IPS DF 6.9 (cell line): ENCODE measurements at places on chromosomes 13 and 19.

GRCh38 chr19:47331931-47332547, at the start of gene C5AR2:
Gene C5AR2 (plus strand): TSS chr19:47332175. CDS start chr19:47340800, 8,625 bp downstream.
- DNase-seq: no peak

GRCh38 chr13:31351376-31351775, 151.6 kb downstream of the B3GLCT start:
- DNase-seq: no peak

DNA sequence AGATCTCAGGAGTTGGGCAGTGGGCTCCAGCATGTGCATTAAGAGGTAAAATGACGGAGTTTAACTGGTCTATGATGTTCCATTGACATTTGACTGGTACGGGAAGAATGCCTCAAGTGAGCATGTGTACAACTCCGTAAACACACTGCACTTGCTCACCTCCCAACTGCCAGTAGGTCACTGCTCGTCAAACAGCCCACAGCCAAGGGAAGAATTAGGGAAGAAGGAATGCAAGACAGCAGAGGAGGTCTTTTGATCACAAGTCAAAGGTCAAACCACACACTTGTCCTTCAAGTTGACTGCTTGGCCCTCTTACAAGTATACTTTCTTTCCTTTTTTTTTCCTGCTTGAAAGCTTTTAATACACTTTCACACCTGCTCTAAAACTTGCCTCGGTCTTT, 236.7 kb downstream of the B3GLCT start:
- no peak for DNase-seq

- DNase-seq: no peak
Measured at GRCh38 chr13:38226496-38226895, 123.2 kb upstream of the UFM1 start.

DNA sequence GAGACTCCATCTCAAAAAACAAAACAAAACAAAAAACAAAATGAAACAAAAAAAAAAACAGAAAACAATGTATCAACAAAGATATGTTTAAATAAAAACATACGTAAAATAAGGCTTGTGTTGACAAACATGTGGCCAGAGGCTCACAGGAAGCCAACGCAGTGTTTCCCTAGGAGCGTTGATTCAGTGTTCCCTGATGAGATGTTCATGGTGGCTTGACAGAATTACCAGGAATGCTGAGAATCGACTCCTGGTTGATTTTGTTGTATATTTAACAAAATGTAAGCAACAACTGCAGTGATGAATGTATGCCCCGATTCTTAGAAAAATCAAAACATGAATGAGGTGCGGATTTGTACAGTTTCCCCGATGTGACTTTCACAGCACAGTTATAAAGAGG, 8.9 kb upstream of the ZNF787 start:
- DNase-seq: no peak

DNA sequence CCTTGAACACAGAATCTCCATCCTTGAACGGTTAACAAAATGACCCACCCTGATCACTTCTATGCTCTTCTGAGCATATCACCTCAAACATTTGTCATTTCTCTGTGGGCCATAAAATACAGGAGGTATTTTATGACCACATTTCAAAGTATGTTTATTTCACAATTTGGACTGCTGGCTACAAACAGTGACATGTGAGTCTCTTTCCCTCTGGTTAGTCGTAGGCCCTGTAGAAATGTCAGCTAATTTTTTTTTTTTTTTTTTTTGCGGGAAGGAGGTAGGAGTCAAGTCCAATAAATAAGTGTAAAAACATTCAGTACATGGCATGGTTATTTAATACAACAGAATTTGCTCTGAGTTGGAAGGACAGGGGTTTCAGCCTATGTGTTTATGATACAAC, 70.7 kb downstream of the FOXO1 start:
- no peak for DNase-seq

- no peak for DNase-seq
Measured at GRCh38 chr19:23378948-23379347, 16.3 kb downstream of the ZNF91 start.

- no peak for DNase-seq
Measured at GRCh38 chr13:21359855-21360254, 99.2 kb downstream of the ZDHHC20 start.

GRCh38 chr19:19111136-19111835, 27.0 kb downstream of the TMEM161A start:
- DNase-seq: no peak

- no peak for DNase-seq
Measured at GRCh38 chr13:79434556-79434955, 28.5 kb upstream of the RBM26 start.

DNA sequence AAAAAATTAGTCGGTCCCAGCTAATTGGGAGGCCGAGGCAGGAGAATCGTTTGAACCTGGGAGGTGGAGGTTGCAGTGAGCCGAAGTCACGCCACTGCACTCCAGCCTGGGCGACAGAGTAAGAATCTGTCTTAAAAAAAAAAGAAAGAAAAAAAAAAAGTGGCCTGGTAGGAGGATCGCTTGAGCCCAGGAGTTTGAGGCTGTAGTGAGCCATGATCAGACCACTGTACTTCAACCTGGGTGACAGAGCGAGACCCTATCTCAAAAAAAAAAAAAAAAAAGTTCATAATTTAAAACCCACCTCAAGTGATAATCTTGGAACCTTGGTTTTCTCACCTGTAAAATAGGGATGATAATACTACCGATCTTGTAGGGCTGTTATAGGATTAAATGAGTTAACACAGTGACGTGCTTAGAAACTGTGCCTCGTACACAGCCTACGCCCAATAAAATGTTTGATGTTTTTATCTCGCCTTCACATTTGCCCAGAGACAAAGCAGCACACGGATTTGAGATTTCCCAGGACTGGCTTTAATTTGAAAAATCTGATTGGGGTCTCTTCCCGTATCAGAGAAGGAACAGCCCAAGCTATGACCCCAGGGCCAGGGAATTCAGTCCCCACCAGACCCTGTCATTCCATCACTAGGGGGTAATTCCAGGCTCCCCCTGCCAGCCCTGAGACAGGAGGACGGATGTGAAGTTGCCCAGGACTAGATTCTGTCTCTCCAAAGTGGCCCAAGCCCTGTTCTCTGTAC, 3.6 kb downstream of the SERTAD1 start:
- DNase-seq: no peak

DNA sequence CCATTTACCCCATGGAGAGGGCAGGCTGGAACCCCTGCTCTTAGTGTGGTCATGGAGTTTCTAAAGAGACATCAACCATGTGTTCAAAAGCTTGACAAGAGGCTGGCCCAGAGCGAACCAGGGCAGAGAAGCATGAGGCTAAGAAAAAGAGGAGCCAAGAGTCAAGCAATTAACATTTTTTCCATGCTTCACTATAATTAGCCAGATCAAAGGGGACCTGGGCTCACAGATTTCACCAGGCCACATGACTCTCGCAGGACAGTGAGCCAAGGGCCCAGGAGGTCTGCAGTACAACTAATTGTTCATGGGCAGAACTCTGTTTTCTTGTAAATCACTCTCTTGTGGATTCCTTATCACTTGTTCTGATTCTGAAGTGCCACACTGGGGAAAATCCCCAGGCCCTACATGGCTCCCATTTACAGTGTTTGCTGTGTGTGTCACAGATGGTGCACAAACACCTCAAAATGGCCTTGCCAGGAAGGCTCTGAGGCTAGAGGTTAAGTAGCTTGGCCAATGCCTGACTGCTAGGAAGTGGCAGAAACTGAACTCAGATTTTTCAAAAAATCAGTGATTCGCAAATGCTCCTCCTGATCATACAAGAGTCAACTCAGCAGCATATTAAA, 101.2 kb downstream of the LHFPL6 start:
- DNase-seq: no peak

- no peak for DNase-seq
Measured at GRCh38 chr19:35805526-35806102, 7.0 kb downstream of the PRODH2 start.

GRCh38 chr19:1690699-1691307, 38.4 kb upstream of the TCF3 start:
- DNase-seq: peak; percentile 50

GRCh38 chr13:111474136-111475002, 153.9 kb downstream of the TEX29 start:
- peak; percentile 35 for DNase-seq

GRCh38 chr19:616747-617526, 16.4 kb downstream of the POLRMT start:
- no peak for DNase-seq

- DNase-seq: no peak
Measured at GRCh38 chr19:17023805-17024204, 2.8 kb downstream of the CPAMD8 start.

DNA sequence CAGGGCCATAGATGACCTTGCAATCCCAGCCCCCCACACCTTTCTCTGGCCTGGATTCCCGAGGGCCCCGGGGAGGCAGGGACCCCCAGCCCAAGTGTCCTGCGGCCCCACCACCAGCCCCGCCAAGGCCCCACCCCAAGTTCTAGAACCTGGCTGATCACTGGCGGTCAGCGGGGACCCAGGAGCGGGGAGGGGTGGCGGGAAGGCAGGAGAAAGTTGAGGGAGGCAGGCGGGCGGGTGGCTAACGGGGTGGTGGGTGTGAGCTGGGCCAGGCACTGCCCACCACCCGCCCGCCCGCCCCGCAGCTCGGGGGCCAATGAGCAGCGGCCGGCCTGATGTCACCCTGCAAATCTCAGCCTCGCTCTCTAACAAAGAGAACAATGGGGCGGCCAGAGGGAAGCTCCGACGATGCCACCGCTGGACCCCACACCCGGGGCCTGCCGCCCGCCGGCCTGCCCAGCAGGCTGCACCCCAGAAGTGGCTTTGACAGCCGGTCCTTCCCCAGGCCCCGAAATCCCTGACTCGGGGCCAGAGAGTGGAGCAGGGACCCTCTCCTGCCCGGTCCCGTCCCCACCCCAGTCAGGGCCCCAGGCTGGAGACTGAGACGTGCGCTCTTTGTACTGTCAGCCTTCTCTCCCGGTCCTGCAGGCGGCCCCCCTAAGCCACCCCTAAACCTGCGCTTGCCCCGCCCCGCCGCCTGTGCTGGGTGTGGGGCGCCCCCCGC, 1.6 kb downstream of the MEX3D start:
- DNase-seq: no peak

- DNase-seq: peak; percentile 63
Measured at GRCh38 chr13:31424130-31424729, 224.5 kb downstream of the B3GLCT start.

DNA sequence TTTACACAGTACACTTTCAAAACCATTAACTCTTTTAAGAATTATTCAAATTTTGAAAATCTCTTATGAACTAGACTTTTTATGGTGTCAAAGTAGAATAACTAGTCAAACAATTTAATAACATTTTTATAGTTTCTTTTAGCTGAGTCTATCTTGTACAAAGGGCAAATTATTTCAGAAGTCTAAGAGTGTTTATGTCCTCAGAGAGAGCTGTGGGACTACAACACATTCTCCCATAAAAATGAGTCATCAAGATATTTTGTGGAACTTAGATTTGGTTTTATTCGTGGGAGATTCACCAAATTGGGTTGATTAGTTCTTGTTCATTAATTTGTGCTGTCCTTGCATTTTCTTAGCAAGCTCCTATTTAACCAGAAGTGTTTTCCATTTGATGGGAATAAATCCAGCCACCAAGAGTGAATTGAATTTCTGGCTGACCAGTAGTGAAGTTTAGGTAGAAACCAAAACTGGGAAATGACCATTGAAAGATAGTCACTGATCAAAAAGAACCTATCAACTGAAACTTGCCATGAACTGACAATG, 291.0 kb downstream of the DLEU7 start:
- no peak for DNase-seq

DNA sequence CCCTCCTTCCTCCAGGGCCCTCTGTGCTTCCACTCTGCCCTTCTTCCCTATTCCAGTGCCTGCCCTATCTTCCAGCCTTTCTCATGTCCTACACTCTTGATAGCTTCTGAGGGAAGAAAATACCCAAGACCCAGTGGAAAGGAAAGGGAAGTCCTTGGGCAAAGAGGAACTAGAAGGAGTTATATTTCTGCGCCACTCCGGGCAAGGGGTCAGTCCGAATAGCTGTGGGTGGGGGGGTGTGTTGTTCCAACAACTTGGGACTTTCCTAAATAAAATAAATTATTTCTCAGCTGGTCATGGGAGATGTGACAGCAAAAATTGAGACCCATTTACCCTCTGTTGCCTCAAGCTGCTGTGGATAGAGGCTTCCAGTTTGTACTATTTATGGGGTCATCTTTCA, 23.2 kb downstream of the CABP5 start:
- no peak for DNase-seq

DNA sequence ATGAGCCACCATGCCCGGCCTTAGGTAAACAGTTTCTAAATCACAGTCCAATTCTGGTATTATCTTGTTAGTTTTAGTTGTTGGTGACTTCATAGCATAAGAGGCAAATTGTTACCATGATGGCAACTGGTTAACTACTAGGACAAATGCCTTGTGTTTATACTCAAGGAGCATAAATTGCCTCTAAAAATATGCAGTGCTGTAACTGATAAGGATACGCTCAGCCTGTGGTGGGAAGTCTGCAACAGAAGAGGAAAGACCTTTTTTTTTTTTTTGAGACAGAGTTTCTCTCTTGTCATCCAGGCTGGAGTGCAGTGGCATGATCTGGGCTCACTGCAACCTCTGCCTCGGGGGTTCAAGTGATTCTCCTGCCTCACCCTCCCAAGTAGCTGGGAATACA, 311.9 kb upstream of the ARGLU1 start:
- no peak for DNase-seq

DNA sequence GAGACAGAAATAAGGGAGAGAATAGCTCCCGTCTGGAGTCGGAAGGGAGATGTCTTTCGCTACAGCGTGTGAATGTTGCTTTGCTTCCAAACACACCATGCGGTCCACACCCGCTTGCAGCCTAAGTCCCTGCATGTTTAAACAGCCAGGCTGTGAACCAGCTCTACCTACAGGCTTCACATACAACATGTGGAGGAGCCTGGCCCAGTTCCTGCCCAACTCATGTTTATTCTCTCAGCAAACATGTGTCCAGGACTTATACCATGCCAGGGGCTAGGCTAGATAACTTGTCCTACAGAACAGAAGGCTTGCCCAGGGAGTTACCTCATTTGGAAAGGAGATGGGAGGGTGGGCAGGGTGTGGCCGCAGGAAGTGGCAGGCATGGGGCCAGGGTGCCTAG, 181.5 kb downstream of the FOXO1 start:
- no peak for DNase-seq

GRCh38 chr19:43774103-43774939, 6.5 kb downstream of the KCNN4 start:
- DNase-seq: no peak

DNA sequence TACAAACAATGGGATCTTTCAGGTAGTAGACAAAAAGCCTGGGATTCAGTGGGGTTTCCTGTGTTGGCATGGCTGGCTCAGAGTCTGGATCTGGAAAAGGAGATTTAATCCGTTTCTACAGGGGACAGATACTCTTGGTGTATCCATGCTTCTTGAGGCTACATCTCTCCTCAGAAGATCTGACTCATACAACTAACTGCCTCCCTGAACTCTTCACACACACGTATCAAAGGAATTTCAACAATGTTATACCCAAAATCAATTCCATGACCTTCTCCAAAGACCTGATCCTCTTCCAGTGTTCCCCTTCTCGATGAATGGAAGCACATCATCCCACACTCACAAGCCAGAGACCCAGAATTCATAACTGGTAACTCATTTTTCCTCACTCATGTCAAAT, 435.3 kb upstream of the NBEA start:
- DNase-seq: no peak

GRCh38 chr13:94588541-94588940, 7.4 kb downstream of the TGDS start:
- no peak for DNase-seq
